ENCODE measurements at places on chromosomes 6 and 20.

GRCh38 chr6:79706527-79706926, 75.4 kb downstream of the SH3BGRL2 start:
- no peak for DNase-seq

DNA sequence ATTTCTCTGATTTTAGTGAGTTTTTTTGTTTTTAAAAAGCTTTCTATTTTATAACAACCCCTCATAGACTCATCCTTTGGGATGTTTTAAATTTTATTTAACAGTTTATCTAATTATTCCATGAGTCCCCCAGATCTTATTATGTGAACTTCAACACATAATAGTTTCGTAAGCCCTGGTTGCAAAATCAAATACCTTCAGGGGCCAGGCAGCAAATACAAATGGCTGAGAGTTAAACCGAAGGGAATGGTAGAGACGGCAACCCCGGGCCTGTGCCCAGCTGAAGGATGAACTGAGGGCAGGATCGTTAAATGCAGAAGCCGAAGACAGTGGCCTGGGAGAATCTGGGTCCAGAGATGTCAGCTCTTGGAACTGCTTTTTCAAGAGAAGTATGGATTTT, 88.4 kb downstream of the RTN4IP1 start:
- no peak for DNase-seq

DNA sequence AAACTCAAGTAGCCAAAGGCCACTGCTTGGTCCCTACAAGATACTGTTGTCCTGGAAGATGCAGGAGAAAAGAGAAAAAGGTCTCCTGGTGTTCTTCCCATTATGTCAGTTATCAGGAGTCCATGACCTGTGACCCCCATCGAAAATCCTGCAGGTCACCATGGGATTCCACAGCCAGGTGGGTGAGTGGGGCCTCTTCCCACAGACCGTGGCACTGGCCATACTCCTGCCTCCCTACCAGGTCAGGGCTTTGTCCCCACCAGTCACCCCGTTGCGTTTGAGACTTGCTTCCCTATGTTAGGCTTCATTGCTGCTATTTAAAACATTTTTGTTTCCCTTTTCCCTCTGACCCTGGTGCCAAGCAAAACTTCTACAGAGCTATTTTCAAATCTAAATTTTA, 60.6 kb downstream of the GNAS start:
- DNase-seq = no peak

- no peak for DNase-seq
Observed at GRCh38 chr6:17886891-17887290, 100.5 kb downstream of the KIF13A start.

DNA sequence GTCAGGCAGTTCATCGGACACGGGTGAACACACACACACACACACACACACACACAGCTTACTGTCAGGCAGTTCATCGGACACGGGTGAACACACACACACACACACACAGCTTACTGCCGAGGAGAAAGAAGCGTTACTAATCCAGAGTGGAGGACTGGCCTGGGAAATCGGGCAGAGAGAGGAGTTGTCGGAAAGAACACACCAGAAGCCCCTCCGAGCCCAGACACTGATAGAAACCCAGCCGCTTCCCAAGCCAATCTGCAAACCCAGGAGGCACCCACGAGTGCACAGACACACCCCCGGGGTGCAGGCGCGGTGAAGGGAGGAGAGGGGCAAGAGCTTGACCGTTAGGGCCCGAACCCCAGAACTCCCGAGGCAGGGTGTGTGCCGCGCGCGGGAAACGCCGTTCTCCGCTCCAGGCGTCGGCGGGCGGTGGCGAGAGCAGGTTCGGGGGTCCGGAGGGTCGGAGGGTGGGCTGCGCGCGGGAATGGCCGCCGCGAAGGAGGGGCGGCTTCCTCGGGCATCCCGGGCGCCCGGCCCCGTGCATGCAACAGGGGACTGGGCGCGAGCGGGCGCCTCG, 636 bp downstream of the ELOVL2 start:
- no peak for DNase-seq

- DNase-seq = no peak
Observed at GRCh38 chr6:1657771-1658165, 48.1 kb downstream of the FOXC1 start.

DNA sequence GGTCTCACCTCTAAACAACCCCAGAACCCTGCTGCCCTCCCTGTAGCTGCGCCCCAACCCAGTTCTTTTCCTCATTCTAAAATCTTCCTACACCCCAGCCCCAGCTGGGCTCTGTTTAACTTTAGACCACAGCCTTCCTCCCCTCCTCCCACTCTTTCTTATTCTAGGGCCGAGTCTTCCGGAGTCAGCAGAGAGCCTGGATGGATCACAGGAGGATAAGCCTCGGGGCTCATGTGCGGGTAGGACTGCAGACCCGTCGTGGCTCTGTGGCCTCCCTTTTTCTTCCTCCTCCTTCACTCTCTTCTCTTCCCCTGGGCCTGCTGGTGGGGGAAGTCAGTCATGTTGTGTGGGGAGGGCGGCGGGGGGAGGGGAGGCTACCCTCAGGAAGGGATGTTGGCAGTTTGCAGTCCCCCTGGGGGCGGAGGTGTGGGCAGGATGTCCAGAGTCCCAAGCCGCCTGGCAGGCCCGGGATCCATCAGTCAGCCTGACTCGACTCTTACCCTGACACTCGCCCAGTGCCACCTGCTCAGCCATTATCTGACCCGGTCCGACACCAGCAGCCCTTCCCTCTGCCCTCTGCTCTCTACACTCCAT, 8.1 kb downstream of the CAPN11 start:
- no peak for DNase-seq

DNA sequence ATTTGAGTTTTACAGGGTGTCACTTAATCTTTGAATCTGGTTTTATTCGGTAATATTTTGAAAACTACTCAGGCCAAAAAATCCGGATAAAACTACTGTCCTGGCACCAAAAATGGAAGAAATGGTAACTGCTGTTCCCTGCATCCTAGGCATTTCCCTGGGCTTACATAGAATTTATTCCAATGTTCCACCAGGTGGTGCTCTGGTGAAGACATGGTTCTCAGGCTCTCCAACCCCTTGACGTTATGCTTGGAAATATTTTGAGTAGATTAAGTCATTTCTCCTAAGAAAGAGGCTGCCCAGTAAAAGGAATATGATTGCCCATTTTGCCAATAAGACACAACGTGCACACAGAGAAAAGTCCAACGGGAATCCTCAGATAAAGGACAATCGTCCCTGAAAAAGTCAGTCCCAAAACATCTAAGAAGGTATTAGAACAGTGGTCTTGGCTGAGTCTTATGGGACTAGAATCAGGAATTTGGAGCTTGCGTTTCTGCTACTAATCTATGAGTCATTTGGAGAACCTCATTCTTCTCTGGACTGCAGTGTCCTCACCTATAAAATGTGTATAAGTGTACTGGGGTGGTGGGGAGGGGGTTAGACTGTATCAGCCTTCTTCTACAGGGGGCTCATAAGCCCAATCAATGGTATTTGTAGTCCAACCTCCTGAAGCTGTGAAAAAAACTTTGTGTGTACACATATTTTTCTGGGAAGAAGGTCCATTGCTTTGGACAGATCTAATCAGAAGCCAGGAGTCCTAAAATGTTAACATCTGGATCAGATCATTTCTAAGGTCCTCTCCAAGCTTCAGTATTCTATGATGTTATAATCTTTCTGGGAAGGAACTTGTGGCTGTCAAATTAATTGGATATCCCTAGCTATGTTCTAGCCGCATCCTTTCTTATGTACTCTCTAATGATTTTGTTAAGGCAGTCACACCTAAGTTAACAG, 131.0 kb upstream of the BMP2 start:
- DNase-seq = peak; percentile 24

DNA sequence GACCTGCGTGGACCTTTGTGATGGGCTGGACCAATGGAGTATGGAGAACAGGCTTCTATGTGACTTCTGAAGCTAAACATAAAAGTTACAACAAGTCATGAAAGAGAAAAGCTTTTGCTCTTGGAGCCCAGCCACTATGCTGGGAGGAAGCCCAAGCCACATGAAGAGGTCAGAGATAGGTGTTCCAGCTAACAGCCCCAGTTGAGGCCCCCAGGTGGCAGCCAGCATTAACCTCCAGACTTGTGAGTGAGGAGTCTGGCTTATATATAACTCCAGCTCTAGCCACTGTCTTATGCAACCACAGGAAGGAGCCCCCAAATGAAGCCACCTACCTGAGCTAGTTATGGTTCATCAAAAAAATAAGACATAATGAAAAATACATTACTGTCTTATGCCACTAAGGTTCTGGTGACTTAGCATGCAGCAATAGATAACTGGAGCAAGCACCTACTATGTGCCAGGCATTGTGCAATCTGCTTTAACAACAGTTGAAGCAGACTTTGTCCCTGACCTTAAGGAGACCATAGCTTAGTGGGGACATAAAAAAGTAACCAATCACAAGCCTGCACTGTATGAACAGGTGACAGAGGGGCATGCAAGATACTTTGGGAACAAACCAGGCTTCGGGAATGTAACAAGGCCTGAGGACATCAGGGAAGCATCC, 599.6 kb downstream of the PTPRT start:
- DNase-seq = no peak

- DNase-seq = no peak
Observed at GRCh38 chr6:88119769-88120168, 46.4 kb downstream of the CNR1 start.

DNA sequence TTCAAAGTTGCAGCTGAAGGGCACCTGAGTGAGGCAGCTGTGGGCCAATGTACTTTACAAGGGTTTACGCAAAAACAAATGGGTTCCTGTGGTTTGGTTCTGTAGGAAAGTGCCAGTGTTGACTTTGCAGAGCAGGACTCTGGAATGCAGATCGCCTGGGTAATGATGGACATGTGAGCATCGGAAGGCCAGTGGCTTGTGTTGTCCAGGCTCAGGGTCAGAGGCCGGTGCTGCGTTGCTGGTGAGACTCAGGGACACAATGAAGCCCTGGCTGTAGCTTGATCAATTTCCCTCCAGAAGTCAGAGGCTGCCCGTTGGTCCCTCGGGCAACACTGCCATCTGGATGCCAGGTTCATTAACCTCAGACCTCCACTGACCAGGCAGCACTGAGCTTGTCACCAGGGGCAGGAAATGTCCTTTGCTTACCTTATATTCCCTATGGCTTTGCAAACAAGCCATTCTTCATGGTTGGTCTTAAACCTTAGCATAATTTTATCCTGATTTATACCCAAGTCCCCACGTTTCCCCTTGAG, 753.4 kb downstream of the QKI start:
- DNase-seq = no peak

DNA sequence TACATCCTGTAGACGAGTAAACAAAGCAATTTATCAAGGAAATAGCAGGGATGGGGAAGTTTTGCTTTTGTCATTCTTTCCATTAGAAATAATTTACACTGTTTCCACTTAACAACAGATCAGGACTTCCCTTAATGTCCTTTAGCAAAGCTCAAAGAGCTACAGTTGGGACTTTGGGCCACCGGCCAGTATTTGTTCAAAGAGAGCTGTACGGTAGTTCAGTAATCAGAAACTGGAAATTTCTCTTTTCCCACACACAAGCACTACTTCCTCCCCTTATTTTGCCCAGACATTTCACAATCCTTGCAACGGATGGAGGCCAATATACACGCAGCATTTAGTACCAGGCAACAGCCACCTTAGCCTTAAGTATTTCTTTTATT, 12.1 kb upstream of the HINT3 start:
- no peak for DNase-seq

- DNase-seq = no peak
Observed at GRCh38 chr6:100554228-100554627, 89.5 kb upstream of the SIM1 start.

All from fibroblast of skin of left quadriceps (primary cell).